CD4-positive, alpha-beta T cell treated with Interleukin-10 for 1 hour (primary cell): ENCODE measurements at places on chromosomes 4 and X.

DNA sequence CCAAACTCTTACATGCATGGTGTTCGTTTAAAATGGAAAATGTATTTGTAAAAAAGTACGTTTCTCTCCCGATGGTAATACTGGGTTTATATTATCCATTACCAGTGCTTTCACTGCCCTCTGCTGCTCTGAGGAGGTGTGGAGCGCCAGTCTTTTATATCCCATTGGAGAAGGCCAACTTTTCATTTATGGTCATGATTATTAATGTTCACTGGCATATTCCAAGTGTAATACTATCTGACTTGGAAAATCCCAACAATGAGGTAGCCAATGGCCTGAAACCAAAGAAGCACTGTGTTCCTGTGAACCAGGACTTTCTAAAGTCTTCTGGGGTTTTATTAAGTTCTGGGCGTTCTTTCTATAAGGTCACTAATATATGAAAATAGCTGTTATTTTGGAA is 80.7 kb downstream of the SYNPO2 start:
- DNase-seq, result no peak

- no peak for DNase-seq
Observed at GRCh38 chr4:162921178-162921785, 245.4 kb downstream of the NAF1 start.

DNA sequence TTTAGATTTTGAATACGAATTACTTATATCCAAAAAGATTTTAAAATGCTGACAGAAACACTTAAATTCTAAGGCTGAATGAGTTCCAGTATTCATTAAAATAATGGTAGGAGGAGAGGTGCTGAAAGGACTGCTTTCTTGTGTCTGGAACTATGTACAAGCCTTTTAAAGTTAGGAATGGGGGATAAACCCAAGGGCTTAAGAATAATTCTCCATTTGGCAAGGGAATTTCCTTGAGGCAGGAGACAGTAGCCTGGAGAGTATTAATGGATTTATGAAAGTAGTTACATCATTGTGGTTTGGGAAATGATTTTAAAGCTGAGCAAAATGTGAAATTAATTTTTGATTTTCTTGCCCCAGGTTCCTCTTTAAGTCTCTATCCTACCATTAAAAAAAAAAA is 266.5 kb upstream of the KCNIP4 start:
- DNase-seq, result no peak

GRCh38 chrX:41802958-41803357 is 79.0 kb downstream of the GPR82 start:
- DNase-seq, result no peak

DNA sequence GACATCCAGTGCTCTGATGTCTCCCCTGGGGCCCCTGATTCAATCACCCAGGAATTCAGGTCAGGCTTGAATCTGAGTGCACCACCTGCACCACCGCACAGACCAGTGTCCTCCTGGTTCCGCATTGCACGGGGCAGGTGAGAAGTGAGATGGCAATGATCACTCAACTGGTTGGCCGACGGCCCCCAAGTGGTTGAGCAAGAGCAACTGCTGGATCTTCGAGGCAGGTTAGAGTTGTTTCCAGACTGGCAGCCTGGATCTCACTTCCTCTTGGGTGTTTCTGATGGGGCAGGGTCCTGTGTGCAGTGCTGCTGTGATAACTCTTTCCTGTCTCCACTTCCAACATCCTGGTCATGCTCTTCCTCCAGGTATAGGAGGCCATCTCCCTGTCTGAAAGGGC is 50.4 kb downstream of the C4orf50 start:
- DNase-seq, result no peak

- peak; percentile 45 for DNase-seq
Observed at GRCh38 chrX:129980001-129980401, 2.4 kb upstream of the BCORL1 start.
